ENCODE measurements at places on chromosomes 7 and 10.
A peak's percentile ranks its signal among the peaks of the same experiment; 100 is the strongest.

DNA sequence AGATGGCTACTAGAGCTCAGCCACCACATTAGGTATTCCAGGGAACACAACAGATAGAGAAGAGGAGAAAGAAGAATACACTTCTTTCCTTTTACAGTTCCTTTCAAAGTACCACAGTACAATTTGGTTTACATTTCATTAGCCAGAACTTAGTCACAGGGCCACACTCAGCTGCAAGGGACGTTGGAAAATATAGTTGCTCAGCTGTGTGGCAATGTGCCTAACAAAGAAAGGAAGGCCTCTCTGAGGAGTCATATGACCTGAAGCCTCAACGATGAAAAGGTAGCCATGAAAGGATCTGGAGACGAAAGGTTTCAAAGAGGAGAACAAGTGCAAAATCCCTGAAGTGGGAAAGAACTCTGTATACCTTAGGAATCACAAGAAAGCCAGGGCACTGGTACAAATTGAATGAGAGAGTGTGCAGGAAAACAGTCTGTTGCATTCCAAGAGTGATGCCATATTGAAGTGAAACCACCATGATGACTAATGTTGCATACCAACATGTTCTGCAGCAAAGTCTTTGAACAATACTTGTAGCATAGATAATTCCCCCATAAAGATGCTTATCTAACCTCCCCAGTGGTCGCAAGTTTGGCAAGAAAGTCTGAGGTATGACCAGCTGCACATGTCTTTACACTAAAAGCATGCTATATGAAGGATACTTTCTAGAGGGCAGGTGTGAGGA, 278.9 kb downstream of the HPSE2 start:
- no peak for DNase-seq

DNA sequence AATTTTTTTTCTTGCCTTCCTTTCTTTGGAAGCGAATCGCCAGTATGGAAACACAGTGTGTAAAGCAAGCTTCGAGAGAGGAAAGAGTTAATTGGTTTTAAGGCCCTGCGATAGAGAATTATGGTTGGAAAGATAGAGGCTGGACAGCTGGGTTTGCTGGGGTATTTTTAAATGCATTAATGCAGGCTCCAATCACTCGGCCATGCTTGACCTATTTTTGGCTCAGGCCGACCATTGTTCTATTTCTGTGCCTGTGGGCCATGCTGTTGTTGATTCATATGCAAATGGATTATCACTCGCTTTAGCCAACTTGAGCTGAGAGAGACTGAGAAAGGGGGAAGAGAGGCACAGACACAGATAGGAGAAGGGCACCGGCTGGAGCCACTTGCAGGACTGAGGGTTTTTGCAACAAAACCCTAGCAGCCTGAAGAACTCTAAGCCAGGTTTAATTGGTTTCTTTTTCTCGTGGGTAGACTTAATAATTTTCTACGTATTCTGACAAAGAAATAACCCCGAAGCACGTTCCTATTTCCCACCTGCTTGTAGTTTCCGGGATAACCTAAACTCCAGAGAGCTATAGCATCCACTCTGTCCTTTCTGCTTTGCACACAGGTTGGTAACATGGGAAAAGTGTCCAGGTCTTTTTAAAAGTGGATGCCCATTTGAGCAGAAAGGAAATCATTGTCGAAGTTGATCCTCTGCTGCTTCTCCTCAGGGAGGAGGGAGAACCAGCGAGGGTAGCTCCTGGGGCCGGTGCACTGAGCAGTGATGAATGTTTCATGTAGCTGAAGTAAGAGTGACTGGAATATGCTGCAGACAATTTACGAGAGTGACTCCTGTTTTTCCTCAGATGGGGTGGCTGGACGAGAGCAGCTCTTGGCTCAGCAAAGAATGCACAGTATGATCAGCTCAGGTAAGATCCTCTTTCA, at the start of gene HDAC9:
HDAC9 (plus strand) TSS at position 338 of the 929 bp plus-strand sequence; CDS start at position 892, 554 bp downstream.
- DNase-seq, result no peak

DNA sequence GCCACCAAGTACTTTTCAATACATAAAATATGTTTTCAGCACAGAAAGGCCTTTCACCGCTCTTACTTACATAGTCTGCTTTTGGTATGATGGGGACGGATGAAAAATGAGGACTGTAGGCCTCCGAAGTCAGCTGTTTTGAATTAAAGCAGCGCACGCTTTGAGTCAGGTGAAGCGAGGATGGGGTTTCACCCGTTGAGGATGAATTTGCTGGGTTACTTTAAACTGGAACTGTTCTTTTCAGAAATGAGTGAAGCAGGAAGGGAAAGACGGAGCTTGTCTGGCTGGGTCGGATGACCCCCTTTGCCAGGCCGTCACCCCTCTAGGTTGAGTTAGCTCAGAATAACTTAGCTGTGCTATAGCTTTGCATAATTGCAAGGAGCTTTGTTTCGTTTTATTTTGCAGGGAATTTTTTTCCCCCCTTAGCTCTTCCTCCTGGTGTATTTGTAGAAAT, 40.0 kb downstream of the CUX1 start:
- DNase-seq, result no peak

- no peak for DNase-seq
Observed at GRCh38 chr10:81915504-81915897, 40.5 kb downstream of the NRG3 start.

GRCh38 chr7:30433082-30433481, 45.5 kb downstream of the NOD1 start:
- peak; percentile 17 for DNase-seq

DNA sequence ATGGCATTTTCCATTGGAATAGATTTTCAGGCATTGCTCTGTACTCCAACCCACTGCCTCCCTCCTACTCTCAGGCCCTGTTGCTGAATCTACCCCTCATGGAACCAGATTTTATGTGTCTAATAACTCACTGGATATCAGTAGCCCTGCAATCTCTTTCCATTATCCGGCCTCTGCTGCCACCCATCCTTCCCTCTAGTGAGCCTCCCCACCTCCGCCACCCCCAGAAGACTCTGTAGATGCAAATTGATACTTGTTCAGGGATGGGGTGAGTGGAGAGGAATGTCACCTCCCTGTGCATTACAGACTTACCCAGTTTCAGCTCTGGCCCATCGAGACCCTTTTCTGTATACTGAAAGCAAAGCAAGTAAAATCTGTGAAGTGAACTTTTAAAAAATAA, 52.3 kb upstream of the PHYHIPL start:
- no peak for DNase-seq

- no peak for DNase-seq
Observed at GRCh38 chr10:108601851-108602250, 1321.5 kb downstream of the XPNPEP1 start.

DNA sequence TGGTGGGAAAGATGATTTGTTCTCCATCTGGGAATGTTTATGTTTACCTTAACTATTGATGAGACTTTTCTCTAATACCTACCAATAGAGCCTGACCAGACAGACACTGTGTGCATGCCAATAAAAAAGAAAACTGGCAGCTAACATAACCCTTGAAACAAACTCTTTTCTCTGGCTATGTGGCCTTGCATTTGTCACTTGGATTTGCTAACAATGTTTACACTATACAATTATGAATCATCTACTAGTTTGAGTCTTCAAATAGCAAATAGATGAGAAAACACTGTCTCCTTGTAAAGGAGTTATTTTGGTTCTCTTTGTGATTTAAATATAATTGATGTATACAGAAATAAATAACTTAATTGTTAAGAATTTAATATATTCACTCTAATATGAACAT, 273.1 kb downstream of the SEMA3D start:
- peak; percentile 11 for DNase-seq

DNA sequence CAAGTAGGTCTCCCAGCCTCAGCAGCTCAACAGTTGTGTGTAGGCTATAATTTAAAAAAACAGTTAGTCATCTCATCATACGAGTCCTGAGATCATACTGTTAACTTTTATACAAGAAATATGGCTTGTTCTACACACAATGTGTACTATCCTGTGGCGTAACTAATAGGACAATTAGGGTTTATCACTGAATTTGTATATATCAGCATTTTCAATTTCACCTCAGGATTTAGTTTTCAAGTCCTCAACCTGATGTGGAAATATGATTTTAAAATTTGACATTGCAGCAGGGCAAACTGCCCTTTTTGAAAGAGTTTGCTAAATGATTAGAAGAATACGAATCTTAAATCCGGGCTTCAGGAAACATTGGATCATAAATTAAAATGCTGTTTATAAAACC, 237.2 kb upstream of the CTBP2 start:
- no peak for DNase-seq

DNA sequence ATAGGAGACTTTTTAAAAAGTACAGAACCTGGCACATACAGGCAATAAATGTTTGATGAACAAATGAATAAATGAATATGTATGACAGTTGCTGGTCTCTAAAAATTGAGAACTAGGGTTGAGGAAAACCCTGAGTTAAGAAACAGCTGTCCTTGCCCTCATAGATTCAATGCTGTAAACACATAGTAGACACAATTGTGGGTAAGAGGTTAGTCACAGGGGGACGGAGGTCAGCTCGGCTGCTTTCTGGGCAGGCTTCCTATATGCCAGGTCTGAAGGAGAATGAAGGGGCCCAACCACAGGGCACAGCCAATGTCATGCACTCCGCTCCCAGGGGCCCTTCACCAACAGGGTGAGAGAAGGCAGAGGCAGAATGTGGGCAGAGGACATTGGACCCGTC, 143.3 kb upstream of the RSU1 start:
- DNase-seq, result no peak

GRCh38 chr7:91517201-91517785, 253.1 kb downstream of the FZD1 start:
- no peak for DNase-seq

GRCh38 chr10:47095211-47095610, 184.0 kb downstream of the PTPN20 start:
- no peak for DNase-seq

- no peak for DNase-seq
Observed at GRCh38 chr10:133165556-133166503, 5.8 kb downstream of the KNDC1 start.

- DNase-seq, result no peak
Observed at GRCh38 chr7:28407651-28408050, 4.7 kb upstream of the CREB5 start.

- no peak for DNase-seq
Observed at GRCh38 chr10:118832241-118832651, 77.5 kb upstream of the CACUL1 start.

- no peak for DNase-seq
Observed at GRCh38 chr7:80206763-80207162, 72.1 kb downstream of the GNAI1 start.

GRCh38 chr10:6665847-6666246, 85.8 kb upstream of the PRKCQ start:
- DNase-seq, result no peak

DNA sequence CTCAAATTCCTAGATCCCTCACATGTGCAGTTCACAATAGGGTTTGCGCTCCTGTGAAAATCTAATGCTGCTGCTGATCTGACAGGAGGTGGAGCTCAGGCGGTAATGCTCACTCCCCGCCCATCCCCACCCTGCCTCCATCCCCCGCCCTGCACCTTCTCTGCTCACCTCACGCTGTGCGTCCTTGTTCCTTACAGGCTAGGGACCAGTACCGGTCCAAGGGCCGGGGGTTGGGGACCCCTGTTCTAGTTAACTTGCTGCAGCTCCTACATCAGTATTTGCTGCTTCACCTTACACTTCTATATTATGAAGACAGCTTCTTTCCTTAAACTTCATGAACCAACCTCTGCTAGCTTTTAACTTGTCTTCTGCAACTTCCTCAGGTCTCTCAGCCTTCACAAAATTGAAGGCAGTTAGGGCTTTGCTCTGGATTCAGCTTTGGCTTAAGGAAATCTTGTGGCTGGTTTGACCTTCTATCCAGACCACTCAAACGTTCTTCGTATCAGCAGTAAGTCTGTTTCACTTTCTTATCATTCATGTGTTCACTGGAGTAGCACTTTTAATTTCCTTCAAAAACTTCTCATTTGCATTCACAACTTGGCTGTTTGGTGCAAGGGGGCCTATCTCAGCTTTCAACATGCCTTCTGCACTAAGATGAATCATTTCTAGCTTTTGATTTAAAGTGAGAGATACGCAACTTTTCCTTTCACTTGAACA, 1.7 kb upstream of the TNKS2 start:
- no peak for DNase-seq

DNA sequence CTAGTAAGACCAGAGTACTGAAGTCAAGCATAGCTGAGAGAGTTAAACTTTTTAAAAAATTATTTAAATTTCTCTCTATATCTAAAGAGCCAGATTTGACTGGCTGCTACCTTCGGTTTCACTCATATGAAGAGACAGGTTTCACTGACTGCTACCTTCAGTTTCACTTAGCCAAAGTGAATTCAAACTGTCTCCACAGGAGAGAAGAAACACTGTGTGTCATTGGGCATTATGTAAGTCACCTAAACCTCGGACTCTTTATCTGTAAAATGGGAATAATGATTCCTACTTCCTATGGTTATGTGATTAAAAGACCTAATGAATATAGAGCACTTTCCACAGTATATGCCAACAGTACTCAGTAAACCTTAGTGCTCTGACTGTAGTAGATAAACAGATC, 41.6 kb upstream of the MET start:
- no peak for DNase-seq

DNA sequence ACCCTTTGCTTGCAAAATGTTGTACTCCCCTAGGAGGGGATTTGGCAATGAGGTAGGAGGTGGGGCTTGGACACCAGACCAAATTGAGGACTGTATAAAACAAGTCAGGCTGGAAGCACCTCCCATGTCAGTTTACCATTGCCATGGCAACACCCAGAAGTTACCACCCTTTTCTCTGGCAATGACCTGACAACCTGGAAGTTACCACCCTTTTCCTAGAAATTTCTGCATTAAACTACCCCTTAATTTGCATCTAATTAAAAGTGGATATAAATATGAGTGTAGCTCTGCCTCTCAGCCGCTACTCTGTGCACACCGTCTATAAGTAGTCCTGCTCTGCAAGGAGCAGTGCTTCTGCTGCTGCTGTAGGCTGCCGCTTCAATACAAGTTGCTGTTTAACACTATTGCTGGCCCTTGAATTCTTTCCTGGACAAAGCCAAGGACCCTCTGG, 7.8 kb upstream of the BLNK start:
- no peak for DNase-seq

DNA sequence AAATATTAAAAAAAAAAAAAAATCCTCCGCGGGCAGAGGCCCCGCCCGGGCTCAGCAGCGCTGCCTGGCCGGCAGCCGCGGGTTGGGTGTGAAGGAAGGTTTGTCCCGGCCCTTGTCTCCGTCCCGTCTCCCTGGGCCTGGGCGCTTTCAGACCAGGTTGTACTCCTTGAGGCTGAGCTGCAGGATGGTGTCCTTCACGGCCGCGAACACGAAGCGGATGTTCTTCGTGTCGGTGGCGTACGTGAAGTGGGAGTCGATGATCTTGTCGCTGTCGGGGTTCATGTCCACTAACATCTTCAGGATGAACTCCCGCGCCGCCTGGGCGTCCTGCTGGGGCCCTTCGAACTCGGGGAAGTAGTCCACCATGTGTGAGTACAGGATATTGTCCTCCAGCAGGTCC, 123.7 kb upstream of the KCTD7 start:
- DNase-seq, result no peak
